Omental fat pad (tissue), 4 donors: ENCODE measurements at places on chromosomes 3 and 15.

GRCh38 chr3:187858711-187859110 is 113.4 kb upstream of the BCL6 start:
- DNase-seq: no peak

GRCh38 chr15:69648775-69649735 is 196.4 kb downstream of the RPLP1 start:
- DNase-seq: no peak

DNA sequence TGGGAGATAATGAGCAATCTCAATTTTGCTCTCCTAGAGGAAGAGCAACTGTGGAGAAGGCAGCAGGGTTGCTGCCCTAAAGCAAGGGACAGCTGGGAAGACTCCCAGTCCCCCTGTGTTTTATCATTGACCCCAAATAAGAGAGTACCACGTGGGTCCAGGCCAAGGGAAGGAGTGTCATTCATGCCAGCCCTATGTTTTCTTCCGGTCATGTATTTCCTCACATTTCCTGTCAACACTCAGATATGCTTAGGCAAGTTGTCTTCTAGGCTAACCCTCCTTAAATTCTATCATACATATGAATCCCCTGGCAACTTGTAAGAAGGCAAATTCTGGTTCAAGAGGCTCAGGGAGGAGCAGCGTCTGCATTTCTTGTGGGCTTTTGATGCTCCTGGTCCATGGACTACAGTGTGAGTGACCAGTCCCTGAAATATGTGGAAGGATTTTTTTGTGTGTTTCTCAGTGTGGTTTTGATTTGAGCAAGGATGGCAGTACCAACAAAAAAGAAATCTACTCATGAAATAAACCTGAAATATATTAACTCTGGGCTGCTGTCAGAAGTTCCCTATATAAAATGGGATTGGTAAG is 31.9 kb upstream of the RPP14 start:
- DNase-seq: no peak

GRCh38 chr3:38644016-38644661 is 5.3 kb downstream of the SCN5A start:
- no peak for DNase-seq

- DNase-seq: no peak
These were observed 281.4 kb upstream of the SLCO3A1 start for GRCh38 chr15:91572110-91572509.

DNA sequence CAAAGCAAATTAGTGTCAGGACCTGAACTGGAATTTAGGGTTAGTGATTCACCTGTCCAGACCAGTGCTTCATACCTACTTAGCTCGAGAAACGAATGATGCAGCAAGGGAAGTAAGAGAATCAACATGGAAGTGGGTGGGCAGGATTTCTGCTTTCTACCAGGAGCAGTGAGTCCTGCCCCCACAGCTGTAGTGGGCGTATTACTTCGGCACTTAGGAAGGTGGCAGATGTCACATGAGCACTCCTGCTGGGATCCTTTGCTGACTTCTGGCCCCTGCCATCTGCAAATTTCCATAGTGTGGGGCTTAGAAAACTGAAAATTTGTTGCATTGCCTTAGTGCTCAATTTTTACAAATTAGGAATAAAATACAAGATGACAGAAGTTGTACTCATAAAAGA is 31.2 kb downstream of the RYR3 start:
- DNase-seq: no peak
